ENCODE measurements at places on chromosomes 4 and X.
A peak's percentile ranks its signal among the peaks of the same experiment; 100 is the strongest.

GRCh38 chrX:113651306-113651705 lies 810.7 kb upstream of the AMOT start:
- DNase-seq: no peak

GRCh38 chrX:23939203-23939602 lies 31.4 kb downstream of the CXorf58 start:
- DNase-seq: no peak

DNA sequence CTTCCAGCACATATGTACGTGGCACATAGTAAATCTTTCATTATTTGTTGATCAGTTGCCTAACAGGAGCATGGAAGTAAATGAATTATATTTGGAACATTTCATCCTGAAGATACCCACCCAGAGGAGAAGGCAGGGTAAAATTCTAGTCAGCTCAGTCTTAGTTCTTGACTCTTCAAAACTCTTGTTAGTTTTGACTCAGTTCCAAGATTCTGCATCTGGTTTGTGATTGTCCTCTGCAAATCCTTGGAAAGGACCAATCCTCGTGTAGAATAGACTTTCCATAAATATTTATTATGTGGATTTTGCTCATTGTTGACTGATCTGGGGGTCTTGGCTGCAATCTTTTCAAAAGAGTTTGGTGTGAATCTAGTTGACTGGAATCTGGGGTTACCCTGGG lies 257.5 kb upstream of the FAT1 start:
- peak; percentile 19 for DNase-seq

DNA sequence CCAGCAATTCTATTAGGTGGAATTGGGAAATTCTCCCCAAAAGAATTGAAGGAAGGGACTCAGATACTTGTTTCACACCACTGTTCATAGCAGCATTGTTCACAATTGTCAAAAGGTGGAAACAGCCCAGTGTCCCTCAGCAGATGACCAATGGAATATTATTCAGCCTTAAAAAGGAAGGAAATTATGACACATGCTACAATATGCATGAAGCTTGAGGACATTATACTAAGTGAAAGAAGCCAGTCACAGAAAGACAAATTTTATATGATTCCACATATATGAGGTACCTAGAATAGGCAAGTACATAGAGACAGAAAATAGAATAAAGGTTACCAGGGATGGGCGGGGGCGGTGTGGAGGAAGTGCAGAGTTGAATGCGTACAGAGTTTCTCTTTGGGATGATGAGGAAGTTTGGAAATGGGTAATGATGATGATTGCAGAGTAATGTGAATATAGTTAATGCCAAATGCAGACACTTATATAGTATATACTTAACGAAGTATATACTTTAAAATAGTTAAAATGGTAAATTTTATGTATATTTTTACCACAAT lies 29.6 kb downstream of the DOCK11 start:
- DNase-seq: no peak

Measured in fibroblast of upper back skin (primary cell).